ENCODE measurements at places on chromosomes 1 and 21. TPM values are rescaled to one million over a fixed set of nuclear protein-coding genes. Genes with fewer than 3 reads are reported as not detected.

Gene HUNK
- total RNA-seq, result 1.3 TPM

Gene NECTIN4
- not detected for total RNA-seq

Gene RAP1GAP
- total RNA-seq, result 0.97 TPM

Gene ITSN1
- 35.5 TPM for total RNA-seq

Gene OR2G6
- total RNA-seq, result not detected

Gene KRTAP20-2
- total RNA-seq, result not detected

Gene DMRTA2
- total RNA-seq, result not detected

Gene GOLPH3L
- total RNA-seq, result 8.6 TPM

Gene MYOC
- not detected for total RNA-seq

Gene MATN1
- total RNA-seq, result not detected

Gene RIPK4
- 1.0 TPM for total RNA-seq

Gene PTPRU
- total RNA-seq, result 18.0 TPM

Gene TIAM1
- total RNA-seq, result 7.6 TPM

Gene TFB2M
- total RNA-seq, result 20.6 TPM

Gene CRP
- total RNA-seq, result not detected

Gene ITLN2
- not detected for total RNA-seq

Gene SHE
- not detected for total RNA-seq
